ENCODE measurements at places on chromosomes 12 and 14.

GRCh38 chr12:11868027-11868426 is 202.7 kb upstream of the BCL2L14 start:
- no peak for DNase-seq

DNA sequence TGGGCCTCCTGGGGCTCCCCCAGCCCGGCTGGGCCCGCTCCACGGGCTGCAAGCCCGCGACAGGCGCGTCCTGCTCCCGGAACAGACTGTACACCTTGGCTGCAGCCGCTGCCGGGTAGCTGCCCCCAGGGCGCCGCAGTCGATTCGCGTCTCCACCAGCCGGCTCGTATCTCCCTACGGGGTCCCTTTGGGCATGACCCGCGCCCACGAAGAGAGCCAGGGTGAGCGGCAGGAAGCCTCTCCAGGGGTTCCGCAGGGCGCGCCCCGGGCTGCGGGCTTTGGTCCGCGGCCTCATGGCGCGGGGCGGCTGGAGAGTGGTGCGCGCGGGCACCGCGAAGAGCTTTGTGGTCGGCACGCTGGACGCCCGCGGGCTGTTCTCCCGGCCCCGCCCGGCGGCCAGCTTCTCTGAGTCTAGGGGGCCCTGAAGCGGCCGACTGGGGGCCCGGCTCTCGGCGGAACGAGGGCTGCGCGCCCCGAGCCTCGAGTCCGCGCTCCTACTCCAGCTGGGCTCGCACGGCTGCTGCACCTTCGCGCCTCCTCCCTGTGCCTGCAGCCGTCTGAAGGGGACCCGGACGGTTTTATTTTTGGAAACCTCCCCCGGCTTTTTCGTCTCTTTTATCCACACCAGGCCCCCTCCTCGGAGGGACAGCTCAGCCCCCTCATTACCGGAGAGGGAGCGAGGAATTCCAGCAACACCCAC is at the start of gene LTBP2:
Gene LTBP2 (minus strand): TSS at position 588 of the 700 bp plus-strand sequence. CDS start 293 bp downstream, at position 295.
- DNase-seq = peak; percentile 45

DNA sequence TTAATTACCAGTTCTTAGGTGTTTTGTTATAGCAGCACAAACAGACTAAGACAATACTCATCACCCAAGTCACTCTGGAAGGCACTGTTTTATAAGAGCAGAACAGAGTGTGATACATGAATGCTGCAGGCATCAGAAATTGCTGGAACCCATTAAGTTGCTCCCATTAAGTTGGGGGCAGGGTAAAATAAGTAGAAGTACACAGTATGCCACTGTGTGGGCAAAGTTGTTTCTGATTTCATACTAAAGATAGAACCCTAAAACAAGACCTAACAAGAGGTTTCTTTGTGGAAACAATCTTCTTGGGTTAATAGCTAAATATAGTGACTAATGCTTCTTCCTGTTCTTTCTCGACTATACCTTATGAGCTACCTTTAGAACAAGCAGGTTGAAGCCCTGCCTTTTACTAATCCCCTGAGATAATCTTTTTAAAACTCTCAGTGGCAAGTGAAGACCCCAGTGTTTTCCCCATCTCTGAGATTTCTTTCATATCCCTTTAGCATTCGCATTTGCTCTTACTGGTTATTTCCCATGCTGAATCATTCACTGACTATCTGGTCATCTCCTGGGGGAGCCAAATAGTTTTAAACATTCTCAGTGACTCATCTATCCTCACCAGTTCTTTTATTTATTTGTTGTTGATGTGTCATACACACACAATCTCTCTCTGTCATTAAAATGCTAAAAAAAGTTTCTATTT is 52.3 kb downstream of the SOCS2 start:
- no peak for DNase-seq

DNA sequence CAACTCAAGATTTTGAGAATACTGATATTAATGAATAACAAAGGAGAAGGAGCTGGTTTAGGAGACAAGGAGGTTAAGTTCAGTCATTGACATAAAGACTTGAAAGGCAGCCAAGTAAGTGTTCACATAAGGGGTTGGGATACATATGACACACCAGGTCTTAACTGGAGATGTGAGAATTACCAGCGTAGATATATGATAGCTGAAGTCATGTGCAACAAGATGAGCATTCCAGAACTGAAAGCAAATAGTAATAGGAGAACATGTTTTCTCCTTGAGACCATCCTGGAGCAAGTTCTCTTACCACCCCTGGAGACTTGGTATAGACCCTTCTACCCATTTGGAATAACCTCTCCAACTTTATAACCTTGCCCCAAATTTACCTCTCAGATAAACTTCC is 43.3 kb upstream of the NPFF start:
- no peak for DNase-seq

DNA sequence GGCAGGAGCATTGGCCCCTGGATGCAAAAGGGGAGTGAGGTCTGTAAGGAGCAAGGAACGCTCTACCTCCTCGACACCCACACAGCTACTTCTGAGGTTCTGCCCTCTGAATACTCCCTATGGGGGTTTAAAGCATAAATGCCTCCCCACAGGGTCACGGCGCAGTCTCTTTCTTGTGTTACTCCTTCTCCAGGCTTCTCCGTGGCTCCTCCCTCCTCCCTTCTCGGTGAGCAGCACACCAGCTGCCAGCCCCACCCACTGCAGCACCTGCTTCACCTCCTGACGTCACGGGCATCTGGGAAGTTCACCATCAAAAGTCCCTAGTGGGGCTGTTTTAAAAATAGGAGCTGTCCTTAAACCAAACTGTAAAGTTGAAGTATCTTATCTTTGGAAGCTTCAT is 67.3 kb downstream of the SPTB start:
- no peak for DNase-seq

DNA sequence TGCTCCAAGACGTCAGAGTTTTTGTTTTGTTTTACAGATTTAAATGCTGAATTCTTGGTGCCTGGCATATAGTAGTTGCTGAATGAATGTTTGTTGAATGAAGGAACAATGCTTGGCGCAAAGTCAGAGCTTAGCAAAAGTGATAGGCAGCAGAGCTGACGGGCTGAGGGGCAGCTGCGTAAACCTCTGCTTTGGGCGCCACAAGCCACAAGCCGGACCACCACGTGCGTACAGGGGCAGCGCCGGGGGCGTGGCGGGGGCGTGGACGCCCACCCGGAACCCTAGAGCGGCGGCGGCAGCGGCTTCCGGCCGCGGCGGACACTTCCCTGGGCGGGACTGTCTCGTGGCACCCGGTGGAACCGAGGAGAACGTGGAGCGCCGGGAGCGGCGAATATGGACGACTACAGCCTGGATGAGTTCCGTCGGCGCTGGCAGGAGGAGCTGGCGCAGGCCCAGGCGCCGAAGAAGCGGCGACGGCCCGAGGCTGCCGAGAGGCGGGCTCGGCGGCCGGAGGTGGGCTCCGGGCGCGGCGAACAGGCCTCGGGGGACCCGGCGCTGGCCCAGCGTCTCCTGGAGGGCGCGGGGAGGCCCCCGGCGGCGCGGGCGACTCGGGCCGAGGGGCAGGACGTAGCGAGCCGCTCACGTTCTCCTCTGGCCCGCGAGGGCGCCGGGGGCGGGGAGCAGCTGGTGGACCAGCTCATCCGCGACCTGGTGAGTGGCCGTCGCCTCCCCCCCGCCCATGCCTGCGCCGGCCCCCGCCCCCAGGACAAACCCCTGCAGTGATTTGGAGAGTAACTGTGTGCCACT is at the start of gene FBXW8:
Gene FBXW8 (plus strand): TSS at position 306 of the 807 bp plus-strand sequence. CDS start 88 bp downstream, at position 394.
- DNase-seq = peak; percentile 86

- no peak for DNase-seq
Measured at GRCh38 chr12:116093915-116094314, 183.6 kb downstream of the MED13L start.

DNA sequence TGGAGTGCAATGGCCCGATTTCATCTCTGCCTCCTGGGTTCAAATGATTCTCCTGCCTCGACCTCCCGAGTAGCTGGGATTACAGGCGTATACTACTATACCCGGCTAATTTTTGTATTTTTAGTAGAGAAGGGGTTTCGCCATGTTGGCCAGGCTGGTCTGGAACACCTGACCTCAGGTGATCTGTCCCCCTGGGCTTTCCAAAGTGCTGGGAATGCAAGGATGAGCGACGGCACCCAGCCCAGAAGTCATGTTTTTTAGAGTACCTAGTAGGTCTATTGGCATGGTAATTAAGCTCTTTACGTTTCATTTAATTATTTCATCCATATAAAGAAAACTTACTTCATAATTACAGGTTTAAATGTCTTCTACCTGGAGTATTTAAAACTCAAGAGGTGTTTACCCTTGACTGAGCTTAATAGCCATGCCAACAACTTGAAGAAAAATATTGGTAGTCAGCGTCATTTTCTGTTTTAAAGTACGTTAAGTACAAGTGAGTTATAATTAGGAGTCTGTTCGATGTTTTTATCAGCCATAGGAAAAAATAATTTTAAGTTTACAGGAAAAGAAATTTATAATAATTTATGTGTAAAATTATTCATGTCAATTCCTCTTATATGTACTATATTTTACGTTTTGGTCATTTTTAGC is 4.0 kb downstream of the TMPO start:
- no peak for DNase-seq

- DNase-seq = no peak
Measured at GRCh38 chr14:20772650-20773049, 4.4 kb downstream of the EDDM3B start.

DNA sequence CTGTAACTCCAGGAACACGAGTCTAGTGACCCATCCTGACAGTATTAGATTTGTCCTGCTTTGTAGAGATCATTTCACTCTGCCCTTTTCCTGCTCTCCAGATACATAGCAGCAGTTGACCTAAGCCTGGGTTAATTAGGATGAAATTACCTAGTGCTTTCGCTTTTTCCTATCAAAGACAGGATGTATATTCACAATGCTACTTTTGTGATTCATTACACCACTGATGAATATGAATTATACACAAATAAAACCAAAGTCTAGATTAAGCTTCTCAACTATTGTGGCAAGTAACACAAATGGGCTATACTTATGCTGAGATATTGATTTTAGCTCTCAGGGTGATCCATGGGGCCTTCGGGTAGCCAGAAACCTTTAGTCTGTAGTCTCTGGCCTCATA is 17.9 kb downstream of the CERS5 start:
- DNase-seq = no peak

GRCh38 chr14:87199381-87199780 is 793.6 kb downstream of the GALC start:
- no peak for DNase-seq

DNA sequence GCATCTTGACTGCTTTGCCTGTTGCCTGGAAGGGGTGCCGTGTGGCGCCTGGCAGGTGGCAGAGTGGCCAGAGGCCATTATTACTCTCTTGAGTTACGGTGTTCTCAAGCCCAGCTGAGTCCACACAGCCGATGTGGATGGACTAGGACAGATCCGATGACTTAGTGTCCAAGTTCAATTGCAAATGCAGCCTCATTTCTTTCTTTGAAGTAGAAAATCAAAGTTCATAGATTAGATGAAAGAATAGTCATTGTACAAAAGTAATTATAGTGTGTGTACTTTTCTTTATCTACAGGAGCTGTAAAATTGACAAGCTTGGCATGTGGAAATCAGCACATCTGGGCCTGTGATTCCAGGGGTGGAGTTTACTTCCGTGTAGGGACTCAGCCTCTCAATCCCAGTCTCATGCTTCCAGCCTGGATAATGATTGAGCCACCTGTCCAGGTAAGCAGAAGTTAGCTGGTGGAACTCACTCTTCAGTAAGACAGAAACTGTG is 44.7 kb downstream of the ANKRD9 start:
- no peak for DNase-seq

GRCh38 chr14:35414365-35414764 is 9.8 kb upstream of the NFKBIA start:
- no peak for DNase-seq

DNA sequence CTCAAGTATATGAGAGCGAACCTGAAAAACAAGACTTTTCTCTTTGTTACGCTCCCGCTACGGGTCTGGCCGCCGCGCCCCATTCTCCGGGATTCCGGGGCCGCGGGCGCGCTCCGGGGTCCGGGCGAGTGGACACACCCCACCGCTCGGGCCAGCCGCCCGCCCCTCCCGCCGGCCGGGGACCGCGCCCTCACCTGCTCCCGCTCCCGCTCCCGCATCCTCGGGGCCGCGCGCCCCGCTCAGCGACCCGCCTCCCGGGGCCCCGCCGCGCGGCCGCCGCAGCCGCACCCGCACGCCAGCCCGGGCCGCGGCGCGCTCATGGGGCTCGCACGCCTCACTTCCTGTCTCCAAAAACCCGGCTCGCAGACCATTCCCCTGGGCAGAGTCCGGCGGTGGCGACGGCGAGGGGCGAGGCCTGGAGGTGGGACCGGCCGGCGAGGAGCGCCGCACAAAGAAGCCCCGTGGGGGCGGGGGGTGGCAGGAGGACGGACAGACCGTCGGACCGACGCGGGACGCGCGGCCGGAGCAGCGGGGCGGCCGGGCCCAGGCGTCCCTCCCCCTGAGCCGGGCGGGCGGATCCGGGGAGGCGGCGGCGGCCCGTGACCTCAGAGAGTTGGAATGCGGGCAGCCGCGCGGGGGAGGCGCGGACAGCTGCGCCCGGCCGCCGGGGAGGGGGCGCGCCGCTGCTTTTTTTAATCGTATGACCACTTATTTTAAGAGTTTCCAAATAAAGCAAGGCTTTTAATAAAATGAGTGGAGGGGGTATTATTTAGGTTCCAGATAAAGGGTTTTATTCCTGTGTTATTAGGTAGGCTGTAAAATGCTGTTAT is at the start of gene PTPN21:
Gene PTPN21 (minus strand): TSS at position 551 of the 830 bp plus-strand sequence. CDS start 4,590 bp downstream, outside the sequence.
- DNase-seq = peak; percentile 75

- peak; percentile 89 for DNase-seq
Measured at GRCh38 chr12:29102741-29103140, 46.3 kb upstream of the FAR2 start.

DNA sequence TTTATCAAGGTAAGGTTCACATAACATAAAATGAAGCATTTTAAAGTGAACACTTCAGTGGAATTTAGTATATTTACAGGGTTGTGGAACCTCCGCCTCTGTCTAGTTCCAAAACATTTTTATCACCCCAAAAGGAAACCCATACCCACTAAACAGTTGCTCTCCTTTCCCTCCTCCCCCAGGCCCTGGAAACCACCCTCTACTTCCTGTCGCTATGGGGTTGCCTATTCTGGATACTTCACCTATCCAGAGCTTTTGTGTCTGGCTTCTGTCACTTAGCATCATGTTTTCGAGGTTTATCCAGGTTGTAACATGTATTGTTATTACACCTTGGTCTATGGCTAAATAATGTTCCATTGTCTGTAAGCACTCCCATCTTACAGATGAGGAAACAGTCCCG is 27.7 kb upstream of the ZFP36L1 start:
- DNase-seq = no peak

- no peak for DNase-seq
Measured at GRCh38 chr12:1080520-1081223, 89.6 kb downstream of the ERC1 start.

- DNase-seq = no peak
Measured at GRCh38 chr14:32427726-32428528, 98.8 kb downstream of the AKAP6 start.

DNA sequence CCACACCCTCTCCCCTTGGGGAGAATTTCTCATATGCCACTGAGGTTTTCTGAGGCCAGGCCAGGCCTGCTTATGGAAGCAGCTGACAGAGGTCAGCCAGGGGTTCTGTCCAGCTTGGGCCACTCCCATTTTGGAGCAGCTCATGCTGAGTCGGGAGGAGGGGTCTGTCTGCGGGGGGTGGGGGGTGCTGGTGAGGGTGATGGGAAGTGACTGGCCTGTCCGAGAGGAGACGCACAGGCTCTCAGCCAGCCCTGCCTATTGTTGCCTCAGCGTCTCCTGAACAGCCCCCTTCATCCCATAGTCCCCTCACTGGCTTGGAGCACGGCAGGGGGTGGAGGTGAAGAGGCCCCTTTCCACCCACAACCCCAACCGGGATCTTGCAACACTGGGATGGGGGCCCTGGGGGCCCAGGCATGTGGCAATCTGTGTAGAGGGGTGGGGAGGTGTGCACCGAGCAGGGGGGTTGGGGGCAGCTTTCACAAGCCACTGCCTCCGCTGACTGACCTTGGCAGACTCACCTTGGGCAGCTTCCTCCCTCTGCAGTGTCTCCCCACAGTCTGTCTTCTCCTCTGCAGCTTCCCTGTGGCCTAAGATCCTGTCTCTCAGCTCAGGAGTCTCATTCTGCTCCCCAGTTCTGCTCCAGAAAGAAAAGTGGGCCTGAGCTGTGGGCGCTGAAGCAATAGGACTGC is 5.5 kb downstream of the CEBPE start:
- no peak for DNase-seq

Data from NCI-H526 (cell line).